ENCODE measurements at places on chromosomes 1 and 21. TPM values are rescaled to one million over a fixed set of nuclear protein-coding genes. Genes with fewer than 3 reads are reported as not detected.
A peak's percentile ranks its signal among the peaks of the same experiment; 100 is the strongest.

PLEKHA6 gene
- total RNA-seq: 0.29 TPM

SYNC gene
- 129 TPM for total RNA-seq

GRCh38 chr1:84163123-84163931, 19.3 kb downstream of the PRKACB start:
- DNase-seq: no peak

- no peak for DNase-seq
These were observed 20.5 kb downstream of the RHOU start for GRCh38 chr1:228755800-228756199.

- DNase-seq: no peak
These were observed 16.0 kb upstream of the TBX15 start for GRCh38 chr1:119004129-119004527.

DNA sequence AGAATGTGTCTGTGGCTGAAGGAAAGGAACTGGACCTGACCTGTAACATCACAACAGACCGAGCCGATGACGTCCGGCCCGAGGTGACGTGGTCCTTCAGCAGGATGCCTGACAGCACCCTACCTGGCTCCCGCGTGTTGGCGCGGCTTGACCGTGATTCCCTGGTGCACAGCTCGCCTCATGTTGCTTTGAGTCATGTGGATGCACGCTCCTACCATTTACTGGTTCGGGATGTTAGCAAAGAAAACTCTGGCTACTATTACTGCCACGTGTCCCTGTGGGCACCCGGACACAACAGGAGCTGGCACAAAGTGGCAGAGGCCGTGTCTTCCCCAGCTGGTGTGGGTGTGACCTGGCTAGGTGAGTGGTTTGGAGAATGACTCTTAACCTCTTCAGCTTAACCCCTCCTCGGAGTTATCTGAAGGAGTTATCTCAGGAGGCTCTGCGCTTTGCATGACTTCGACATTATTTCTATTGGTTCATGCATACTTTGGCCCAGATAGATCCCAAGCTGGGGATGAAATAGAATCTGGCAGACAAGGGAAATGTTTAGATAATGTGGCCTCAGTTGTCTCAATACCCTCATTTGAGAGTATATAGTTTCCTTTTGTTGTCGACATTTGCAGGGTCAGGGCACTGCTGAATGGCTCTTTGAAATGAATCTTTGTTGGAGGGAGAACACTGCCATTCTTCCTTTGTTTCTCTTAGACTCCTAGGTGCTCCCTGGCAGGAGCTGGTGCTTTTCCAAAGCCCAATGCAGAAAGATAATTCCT, 39.7 kb downstream of the PTGFRN start:
- DNase-seq: no peak

DNA sequence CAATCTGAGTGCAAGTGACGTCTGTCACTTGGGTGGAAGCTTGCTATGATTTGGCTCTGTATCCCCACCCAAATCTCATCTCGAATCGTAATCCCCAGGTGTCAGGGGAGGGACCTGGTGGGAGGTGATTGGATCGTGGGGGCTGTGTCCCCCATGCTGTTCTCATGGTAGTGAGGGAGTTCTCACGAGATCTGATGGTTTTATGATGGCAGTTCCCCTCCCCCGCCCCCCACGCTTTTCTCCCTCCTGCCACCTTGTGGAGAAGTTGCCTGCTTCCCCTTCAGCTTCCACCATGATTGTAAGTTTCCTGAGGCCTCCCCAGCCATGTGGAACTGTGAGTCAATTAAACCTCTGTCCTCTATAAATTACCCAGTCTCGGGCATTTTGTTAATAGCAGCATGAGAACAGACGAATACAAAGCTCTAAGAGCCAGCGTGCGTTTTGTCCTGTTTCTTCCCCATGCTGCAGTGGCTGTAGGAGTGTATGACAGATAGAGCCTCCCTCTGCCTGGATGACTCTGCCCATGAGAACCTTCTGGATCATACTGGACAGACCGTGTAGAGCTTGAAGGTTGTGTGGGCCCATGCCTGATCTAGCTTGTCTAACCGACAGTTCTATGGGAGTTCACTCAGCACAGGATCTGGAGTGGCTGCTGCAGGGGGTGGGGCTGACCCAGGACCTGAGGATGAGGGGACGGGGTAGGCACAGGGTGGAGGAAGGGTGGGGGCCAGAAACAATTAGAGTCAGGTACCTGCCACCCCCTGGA, 139.7 kb upstream of the ERRFI1 start:
- DNase-seq: peak; percentile 56

DNA sequence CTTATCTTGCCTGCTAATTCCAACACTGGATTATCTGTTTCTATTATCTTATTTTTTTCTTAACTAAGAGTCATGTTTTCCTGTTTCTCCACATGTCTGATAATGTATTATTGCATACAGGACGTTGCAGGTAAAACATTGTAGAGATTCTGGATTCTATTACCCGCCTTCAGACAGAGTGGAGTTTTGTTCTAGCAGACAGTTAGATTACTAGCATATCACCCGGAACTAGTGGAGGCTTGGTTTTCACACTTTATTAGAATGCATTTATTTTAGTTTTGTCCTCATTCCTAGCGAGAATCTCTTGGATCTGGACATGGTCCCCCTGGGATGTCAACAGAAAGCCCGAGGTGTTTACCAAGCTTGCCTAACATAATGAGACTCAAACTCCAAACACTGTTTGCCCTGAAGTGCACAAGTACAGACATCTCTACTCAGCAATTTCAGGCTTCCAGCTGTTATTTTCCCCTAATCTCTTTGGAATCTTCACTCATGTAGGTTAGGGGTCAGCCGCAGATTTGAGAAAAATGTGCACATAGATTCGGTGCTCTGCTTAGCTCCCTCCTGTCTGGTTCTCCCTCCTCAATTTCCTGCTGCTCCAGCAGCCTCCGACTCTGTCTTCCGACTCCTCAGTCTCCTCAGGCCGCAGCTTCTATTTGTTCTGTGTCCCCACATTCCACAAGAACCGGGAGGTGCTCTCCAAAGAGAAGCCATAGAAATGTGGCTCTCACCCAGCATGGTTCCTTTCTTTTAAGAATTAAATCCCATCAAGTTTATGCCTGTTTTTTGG, 36.8 kb upstream of the PTPRF start:
- DNase-seq: no peak

All from osteoblast (primary cell).